ENCODE measurements at places on chromosomes 16 and 17.
A peak's percentile ranks its signal among the peaks of the same experiment; 100 is the strongest.

DNA sequence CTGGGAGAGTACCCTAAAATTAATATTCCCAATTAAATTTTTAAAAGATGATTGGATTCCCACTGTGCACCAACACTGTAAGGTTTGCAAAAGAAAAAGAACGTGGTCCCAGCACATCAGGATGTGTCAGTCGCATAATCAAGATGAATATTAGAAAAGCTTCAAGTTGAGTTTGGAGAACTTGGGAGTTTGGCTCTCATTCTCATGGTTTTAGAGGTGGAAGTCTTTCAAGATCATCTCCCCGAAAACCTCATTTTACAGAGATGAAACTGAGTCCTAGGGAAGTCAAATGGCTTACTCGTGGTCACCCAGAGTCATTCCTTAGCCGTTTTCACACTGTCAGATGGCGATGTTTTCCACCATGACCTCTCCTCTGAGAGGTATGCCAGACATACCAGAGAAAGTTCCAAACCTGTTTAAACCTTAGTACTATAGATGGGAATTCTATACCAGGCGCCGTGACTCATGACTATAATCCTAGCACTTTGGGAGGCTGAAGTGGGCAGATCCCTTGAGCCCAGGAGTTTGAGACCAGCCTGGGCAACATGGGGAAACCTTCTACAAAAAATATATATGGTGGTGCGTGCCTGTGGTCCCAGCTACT lies 1.2 kb downstream of the SEC14L1 start:
- DNase-seq: no peak

DNA sequence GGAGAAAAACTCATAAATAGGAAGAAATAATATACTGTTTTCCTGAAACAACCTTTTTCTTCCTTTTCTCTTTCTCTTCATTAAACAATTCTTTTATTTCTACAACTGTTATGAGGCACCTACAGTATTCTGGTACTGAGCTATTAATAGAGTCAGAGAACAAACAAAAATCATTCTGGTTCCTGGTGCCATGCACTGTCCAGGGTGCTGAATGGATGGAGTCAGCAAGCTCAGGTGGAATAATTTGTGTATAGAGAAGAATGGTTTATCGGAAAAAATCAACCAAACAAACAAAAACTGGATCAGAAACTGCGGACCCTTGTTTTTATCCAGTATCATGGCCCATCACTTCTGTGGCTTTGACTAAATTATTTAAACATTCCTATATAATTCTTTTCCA lies 430.3 kb upstream of the GOT2 start:
- peak; percentile 31 for DNase-seq

- peak; percentile 74 for DNase-seq
These were observed 4.5 kb downstream of the ALKBH5 start for GRCh38 chr17:18187821-18188761.

DNA sequence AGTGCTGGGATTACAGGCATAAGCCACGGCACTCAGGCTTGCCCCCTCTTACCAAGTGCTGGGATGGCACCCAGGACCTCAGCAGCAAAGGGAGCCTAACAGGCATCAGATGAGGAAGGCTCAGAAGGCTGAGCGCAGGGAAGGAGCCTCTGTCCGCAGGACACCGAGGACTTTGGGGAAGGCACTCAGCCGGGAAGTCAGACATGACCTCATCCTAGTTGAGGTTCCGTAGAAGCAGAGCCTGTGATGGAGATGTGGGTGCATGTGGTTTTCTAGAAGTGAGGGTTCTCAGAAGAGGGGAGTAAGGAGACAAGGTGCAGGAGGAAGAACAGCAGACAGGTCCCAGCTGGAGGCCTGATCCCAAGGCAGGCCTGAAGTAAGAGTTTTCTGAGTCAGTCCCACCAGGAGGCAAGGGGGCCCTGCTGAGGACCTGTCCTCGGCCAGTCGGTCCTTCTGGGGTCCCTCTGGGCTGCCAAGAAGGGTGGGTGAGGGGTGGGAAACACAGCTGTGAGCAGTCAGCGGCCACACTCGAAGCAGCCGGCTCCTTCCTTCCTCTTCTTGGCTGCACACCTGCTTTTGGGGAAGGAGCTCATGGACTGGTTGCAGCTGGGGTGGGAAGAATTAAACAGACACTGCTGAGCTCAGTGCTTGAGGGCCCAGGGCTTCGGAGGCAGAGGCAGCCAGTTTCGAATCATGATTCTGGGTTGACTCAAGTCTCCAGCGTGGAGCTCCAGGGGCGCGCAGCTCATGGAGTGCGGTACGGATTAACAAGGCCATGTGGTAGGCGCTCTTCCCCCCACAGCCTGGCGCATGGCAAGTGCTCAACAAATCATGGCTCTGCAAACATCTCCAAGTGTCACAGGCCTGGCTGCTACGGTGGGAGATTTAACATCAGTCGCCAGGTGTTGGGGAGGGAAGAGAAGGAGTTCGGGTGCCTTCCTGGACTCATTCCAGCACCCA lies 38.9 kb upstream of the SNN start:
- DNase-seq: no peak

DNA sequence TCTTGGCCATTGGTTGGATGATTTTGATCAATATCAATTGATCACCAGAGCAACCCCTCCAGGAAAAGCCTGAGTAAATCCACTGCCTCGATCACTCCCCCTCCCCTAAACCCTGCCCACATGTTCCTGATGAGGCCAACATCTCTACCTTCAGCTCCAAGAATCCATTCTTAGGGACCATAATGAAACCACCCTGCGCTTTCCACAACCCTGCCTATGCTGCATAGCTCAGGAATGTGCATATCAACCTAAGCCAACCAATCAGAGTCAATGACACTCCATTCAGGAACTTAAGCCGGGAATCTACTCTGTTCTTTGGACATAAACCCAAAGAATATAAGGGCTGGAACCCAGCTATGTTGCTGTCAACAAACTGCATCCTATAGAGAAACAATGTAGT lies 86.3 kb downstream of the MYH11 start:
- no peak for DNase-seq
